LoVo (cell line): ENCODE measurements at places on chromosomes 3 and 15.
A peak's percentile ranks its signal among the peaks of the same experiment; 100 is the strongest.

GRCh38 chr3:139473155-139473771, 3.1 kb downstream of the RBP2 start:
- peak; percentile 43 for DNase-seq

GRCh38 chr3:134777341-134777740, 17.7 kb upstream of the EPHB1 start:
- no peak for DNase-seq

DNA sequence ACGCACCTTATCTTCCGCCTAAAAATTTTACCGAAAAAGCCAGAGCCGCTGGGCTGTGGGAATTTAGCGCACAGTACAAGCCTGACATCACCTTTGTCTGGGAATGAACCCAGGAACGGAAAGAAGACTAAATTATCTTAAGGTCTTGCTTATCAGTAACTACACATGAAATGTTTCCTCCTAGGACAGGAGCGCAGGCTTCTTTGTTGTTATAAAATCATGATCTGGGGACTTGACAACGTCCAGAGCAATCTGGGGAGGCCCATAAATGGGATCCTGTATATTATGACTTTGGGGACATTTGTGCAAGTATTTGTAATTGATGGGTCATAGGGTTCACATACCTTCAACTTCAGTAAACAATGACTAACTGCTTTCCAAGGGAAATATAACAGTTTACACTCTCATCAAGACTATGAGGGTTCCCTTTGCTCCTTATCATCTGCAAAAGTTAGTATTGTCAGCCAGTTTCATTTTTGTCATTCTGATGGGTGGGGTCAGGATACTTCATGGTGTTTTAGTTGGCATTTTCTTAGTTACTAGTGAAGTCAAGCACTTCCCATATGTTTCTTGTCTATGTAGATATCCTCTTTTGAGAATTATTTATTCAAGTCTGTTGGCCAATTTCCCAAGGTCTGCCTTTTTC, 213.9 kb upstream of the PFN2 start:
- DNase-seq: peak; percentile 44

DNA sequence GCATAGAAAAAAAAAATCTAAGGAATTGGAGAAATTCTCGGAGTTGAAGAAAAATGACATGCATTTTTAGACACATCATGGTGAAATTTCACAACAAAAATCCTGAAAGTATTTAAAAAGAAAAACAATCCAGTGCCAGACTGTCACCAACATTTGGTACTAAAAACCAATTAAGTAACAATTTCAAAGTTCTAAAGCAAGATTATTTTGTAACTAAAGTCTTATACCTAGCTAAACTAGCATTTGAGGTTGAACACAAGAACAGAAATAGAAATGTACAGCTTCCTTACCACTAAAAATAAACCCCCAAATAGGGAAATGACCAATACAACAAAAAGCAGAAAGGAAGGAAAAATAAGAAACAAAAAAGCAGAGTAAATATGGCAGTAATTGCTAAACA, 11.9 kb downstream of the TOMM70 start:
- DNase-seq: no peak

- no peak for DNase-seq
Measured at GRCh38 chr15:30059771-30060170, 23.0 kb upstream of the GOLGA8J start.

DNA sequence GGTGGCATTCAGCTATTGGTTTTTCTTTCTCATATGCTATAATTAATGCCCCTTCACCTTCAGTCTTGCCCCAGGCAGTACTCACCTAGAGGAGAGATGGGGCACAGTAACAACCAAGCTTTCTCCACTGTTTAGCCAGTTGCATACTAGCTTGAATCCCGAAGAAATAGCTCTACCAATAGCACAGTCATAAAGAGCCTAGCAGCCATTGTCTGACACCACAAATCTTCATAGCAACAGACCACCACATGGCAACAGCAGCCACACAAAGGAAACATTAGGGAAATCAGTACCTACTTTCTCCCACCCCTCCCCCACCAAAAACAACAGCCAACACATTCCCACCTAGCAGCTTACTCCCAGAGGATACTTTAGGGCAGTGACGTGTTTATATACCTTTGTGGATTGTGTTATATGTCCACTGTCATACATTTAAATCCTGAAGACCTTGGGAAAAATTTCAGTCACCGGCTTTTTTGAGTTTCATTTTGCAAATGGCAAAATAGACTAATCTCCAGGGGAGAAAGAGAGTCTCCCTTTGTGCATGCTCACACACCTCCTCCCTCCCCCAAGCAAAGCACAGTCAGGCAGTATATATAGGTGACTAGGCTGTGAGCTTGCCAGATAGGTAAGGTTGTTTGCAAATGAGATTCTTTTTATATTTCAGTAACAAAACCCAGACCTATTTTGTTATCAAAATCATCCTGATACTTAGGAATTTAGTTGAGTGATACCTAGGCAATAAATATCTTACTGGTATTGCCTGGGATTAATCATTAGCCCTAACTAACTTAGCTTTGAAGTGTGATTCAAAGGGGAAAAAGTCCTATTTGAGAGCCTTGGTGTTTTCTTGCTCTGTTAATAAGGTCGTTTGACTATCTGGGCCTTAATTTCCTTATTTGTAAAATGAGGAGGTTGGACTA, 140.6 kb downstream of the RBPMS2 start:
- DNase-seq: peak; percentile 33

DNA sequence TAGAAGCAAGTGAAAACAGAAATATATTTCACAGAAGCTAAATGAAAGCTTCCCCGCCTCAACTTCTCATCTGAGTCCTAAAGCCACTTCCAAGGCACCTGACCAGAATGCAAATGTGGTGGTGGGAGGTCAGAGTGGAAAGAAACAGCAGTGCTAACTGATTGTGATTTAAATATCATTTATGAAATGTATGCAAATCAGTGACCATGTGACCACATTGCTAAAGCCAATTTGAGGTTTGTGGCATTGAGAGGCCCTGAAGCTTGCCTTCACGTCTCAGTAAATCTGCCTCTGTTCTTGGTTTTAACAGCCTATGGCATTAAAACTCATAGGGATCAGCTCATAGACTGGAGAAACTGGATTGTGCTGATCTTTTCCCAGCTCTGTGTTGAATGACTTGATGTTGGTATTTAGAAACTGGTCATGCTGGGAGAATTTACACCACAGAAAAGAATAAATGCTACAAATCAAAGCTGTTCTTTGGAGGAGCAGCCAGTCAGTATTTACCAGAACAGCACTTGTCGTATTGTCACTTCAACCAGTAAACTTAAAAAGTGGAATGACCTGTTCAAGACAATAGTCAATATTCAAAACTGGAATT, 481.4 kb upstream of the ALCAM start:
- DNase-seq: no peak

- no peak for DNase-seq
Measured at GRCh38 chr3:82392203-82392775, 630.8 kb upstream of the GBE1 start.
